ENCODE measurements at places on chromosomes 4 and X.

DNA sequence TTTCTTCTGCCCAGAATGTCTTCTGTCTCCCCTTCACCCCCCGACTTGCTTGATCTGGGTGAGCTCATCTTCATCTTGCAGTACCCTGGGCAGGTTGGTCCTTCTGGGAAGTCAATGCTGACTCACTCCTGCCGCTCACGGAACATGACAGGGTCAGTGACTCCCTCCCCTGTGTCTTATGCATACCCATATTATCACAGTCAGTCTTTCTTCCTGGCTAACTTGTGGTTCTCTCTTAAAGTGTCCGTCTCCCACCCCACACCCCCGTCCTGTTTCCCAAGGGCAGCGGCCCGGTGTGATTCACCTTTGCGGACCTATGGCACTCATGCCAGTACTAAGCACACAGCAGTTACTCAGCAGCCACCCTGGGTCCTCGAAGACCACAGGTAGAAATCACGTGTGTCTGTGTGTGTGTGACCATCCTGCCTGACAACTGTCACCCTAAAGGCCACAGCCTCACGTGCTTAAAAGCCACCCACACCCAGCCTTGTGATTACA is 17.7 kb downstream of the IQSEC2 start:
- no peak for DNase-seq

DNA sequence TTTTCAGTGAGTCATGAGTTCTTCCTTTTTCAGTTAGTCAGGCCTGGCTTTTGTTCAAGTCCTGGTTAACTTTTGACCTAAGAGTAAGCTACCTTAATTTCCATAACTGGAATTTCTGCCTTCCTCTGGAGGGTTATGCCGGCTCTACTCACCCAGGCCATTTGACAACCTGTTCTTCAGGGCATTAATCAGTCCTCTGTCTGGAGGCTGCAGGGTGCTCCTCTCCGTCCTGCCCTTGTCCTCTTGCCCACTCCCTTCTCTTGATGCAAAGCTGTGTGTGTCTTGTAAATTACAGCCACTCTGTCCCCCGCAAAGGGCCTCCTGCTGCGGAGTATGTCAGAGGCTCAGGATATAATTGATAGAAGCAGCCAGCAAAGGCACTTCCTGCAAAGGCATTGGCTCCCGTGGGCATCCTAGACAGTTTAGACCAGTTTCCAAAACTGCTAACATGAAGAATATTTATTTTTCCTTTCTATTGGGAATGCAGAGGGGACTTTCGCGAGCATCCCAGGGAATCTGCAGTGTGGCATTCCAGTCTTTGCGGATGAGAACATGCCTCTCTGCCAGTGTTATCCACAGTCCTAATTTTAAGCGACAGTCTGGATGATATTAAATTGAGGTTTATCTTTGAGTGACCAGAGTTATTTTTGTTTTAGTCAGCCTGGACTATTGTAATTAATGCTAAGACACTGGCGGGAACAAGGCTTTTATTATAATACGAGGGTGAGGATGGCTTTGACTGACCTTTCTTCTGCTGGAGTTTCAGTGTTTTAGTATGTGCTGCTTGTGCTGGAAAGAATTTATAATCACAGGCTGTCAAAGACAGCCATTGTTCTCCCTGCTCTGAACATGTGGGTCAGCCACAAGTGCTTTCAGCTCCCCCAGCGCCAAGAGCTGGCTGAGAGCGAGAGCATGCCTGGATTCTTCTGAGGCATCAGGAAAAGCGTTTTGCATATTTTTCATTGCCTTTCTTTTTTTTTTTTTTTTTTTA is 74.2 kb downstream of the LIMCH1 start:
- no peak for DNase-seq

GRCh38 chr4:98890702-98891455 is 38.1 kb downstream of the EIF4E start:
- no peak for DNase-seq

- no peak for DNase-seq
Observed at GRCh38 chrX:150035531-150035930, 97.2 kb upstream of the EOLA2 start.

- no peak for DNase-seq
Observed at GRCh38 chr4:8171984-8172924, 13.6 kb upstream of the ABLIM2 start.

GRCh38 chr4:78754872-78755271 is 21.3 kb upstream of the BMP2K start:
- DNase-seq: no peak

GRCh38 chr4:164948975-164949374 is 28.5 kb downstream of the TRIM61 start:
- DNase-seq: no peak

DNA sequence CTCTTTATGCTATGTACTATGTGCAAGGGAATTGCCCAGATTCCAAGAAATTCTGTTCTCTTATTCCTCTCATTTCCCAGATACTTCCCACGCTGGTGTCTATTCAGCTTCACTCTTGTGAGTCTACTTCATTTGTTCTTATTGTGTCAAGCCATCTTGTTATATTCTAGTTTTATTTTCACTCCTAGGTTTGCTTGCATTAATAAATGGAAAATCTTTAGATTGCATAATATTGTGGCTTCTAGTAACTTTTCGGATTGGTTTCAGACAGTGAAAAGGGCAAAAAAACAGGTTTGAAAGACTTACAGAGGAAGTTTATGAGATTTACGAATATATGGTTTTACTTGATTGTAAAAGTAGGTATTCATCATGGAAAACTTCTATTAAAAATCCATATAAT is 128.4 kb downstream of the BTC start:
- DNase-seq: no peak

- DNase-seq: no peak
Observed at GRCh38 chr4:155190099-155190498, 18.3 kb upstream of the NPY2R start.

DNA sequence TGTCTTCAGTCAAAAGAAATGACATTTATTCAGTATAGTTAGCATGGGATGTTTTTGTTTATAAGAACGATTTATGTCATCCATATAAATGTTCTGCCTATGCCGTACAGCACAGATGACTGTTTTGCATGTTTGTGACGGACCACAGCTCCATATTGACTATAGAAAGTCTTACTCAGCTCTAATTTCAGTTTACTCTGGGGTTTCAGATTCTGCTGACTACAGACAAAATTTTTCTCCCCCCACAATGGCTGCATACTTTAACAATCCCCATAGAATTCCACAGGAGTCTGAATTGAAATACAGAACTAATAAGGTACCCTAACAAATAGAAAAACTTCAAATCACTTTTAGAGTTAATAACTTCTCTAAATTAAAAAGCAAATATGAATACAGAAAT is 191.0 kb downstream of the SCFD2 start:
- DNase-seq: no peak

DNA sequence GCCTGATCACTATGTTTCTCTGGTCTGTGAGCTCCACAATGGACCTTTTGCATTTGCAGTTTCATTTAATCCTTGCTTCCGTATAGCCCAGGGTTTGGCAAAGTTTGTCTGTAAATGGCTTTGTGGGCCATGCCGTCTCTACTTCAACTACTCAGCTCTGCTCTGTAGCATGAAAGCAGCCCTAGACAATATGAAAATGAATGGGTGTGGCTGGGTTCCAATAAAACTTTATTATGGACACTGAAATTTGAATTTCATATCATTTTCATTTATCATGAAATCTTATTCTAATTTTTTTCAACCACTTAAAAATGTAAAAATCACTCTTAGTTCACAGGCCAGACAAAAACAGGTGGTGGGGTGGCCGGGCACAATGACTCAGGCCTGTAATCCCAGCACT is 41.5 kb downstream of the ACE2 start:
- DNase-seq: no peak

GRCh38 chr4:155745984-155746383 is 12.8 kb upstream of the GUCY1B1 start:
- DNase-seq: no peak

DNA sequence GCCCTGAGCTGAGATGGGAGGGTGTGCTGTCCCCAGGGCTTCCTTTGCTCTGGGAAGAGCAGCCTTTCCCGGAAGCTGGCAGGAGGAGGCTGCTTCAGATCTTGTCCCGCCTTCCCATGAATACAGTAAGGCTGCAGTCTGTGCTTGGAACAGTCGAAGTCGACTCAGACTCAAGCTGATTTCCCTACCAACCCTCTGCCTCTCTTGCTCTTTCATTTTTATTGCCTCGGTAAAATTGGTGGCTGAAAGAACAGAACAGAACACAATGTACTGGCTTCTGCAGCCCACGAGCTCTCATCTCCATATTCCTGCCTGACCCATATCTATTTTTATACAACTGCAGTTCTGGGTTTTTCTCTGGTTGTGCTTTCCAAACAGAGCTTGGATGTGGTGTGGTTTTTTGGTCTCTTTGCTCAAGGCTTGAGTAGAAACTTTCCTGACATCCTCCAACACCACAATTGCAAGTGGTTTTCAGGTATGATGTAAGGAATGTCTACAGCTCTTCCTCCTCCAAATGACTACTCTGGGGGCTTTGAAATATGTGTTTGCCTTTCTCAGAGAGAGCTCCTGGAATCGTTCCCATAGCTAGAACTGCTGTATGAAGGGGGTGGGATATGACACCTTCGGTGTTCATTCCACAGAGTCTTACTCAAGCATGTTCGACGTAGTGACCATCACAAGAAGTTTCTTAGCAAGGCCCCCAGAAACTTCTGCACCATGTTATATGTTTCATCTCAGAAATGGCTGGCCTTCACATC is 61.3 kb downstream of the ENPP6 start:
- no peak for DNase-seq

DNA sequence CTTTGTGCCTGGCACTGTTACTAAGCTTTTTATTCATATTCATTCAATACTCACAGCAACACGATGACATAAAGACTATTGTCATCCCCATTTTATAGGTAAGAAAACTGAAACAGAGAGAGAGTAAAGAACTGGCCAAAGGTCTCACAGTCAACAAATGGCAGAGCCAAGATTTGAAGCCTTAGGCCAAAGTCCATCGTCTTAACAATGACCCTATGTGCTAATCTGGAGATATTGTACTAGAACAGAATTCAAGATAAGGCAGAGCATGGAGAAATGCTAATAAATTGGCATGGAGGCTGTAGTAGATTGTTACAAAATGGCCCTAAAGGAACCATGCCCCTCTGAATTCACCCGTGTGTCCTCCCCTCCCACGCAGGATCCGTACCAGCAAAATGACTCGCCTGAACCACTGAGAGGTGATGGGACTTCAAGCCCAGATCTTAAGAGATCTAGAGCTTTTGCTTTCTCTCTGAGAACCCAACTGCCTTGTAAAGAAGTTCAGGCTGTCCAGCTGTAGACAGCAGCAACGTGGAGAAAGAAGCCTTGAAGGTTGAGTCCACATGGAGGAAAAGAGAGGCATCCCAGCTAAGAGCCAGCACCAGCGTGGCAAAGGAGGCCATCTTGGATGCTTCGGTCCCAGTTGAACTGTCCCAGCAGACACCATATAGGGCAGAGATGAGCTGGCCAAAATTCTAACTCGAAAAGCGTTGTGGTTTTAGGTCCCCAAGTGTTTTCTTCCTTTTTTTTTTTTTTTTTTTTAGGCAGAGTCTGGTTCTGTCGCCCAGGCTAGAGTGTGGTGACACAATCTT is 52.8 kb upstream of the RBM47 start:
- no peak for DNase-seq

GRCh38 chr4:139643042-139643895 is 22.4 kb upstream of the MGST2 start:
- DNase-seq: no peak

DNA sequence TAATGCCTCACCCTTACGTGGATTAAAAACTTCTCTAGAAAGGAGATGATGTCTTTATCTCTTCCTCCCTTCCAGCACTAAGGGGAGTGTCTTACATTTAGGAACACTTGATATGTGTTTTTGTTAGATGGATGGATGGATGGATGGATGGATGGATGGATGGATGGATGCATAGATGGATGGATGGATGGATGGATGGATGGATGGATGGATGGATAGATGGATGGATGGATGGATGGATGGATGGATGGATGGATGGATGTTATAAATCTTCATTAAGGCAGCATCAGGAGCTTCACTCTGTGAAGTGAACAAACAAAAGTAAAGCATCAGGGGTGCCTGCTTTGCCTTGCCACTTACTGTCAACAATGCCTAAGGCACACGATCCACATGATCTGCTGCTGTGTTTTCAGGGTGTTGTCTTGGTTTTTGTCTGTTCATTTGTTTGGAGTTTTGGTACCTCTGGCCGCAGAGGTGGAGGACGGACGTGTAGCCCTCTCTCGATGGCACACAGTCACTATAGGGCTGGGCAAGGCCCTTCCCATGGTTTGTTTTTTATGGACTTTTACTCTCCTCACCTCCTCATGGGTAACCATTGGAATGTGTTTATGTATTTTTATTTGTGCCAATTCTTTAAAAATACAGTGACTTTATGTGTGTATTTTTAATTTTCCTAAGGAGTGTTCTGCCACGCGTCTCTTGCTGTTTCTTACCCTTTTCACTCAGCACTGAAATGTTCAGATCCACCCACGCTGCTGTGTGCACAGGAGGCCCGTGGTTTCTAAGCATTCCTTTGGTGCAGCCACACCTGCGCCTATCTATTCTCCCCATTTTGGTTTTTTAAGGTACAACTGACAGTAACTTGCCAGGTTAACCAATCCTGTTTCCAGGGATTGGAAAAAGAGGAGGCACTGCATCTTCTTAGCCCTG is 91.8 kb upstream of the ENPP6 start:
- DNase-seq: no peak

GRCh38 chr4:38243388-38244053 is 283.3 kb downstream of the PTTG2 start:
- no peak for DNase-seq

DNA sequence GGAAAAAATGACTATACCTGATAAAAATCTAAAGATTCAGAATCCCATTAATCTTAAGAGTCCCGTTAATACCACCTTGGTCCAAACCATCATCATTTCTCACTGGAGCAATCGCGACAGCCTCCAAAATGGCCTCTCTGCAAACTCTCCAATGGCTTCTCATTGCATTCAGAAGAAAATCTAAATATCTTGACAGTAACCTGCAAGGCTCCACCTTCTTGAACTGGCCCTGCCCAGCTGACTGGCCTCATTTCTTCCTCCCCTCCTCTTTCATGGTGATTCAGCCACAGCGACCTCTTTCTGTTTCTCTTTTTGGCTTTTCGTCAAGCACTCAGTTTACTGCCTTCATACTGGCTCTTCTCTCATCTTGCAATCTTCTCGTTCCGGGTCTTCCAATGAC is 56.2 kb upstream of the GPRIN3 start:
- DNase-seq: no peak

DNA sequence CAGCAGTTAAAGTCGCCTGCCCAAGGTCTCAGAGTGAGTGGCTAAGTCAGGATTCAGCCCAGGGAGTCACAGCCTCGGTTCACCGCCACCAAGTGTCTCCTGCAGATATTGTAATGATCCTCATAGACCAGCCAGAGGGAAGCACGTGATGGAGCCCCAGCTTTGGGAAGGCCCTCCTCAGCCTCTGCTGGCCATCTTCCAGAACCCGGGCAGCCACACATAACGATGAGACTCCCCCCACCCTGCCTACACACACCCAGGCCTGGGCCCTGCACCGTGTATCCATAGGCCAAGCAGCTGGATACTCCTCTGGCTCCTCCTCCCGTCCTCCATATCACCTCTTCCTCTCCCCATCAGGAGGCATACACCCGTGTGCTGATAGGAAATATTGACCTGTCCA is 19.6 kb upstream of the SASH3 start:
- DNase-seq: no peak

Measured in activated CD4-positive, alpha-beta T cell treated with anti-CD3 and anti-CD28 coated beads, Interleukin-2, amount 50 U/mL, for 1 hour (primary cell).